Stimulated activated CD4-positive, alpha-beta T cell treated with anti-CD3 and anti-CD28 coated beads, Interleukin-2, amount 100 ng/mL, for 4 hours (primary cell): ENCODE measurements at places on chromosomes 5 and 9.

GRCh38 chr5:150213530-150213929 lies 23.7 kb downstream of the SLC6A7 start:
- DNase-seq = no peak

GRCh38 chr5:19555876-19556275 lies 432.1 kb downstream of the CDH18 start:
- no peak for DNase-seq

- no peak for DNase-seq
These were observed 3.4 kb upstream of the KIF12 start for GRCh38 chr9:114102484-114102883.

DNA sequence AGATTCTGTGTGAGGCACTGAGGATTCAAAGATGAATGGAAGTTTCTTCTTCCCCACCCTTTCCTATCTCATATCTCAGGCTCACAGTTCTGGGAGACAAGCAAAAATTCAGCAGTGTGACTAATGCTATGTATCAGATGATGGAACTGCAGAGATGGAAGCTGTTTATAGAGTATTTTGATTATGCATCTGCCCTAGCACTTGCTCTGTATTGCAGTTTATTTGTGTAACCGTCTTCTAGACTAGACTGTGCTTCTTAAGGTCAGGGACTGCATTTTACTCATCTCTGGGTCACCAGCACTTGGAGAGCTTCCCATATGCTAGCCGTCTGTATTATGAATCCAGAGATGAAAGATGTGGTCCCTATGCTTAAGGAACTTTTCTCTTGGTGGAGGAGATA lies 12.6 kb downstream of the CAVIN4 start:
- no peak for DNase-seq

DNA sequence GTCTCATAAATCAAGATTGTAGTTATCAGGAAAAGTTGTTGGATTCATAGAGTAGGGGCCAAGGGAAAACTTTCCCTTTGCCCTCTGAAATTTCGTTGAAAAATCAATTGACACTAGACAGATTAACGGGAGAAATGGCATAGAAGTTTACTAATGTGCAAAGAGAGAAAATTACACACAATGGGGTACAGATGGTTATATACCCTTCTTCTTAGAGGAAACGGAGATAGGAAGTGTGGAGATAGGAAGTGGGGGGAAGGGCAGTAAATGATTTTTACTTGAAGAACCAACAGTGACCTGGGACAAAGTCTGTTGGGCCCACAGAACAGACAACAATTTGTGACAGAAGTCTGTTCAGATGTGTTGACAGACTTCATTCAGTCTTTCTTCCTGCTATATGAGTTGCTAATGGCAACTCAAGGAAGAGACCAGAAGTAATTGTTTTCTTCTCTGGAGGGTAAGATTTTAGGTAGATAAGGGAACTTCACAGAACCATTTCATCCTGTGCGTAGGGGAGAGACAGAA lies 177.9 kb downstream of the C9orf152 start:
- DNase-seq = no peak

GRCh38 chr5:125603321-125603720 lies 819.9 kb upstream of the GRAMD2B start:
- no peak for DNase-seq

DNA sequence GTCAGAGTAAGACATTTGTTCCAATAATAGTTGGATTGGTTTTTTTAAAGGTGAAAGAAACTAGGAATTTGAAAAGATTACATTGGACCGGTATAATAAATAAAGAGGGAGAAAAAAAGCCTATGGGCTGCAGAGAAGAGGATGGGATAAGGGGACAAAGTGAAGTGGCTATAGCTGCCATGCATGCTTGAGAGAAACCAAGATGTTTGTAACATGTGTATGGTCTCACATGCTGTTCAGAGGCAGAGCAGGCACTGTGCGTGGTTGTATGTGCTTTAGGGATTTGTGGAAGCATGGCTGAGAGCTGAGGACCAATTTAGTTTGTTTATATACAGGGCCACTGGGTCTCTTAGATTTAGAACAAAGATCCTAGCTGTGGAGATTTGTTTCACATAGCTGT lies 32.7 kb downstream of the LNPEP start:
- DNase-seq = no peak

GRCh38 chr5:5297432-5298067 lies 124.9 kb upstream of the ICE1 start:
- DNase-seq = no peak

DNA sequence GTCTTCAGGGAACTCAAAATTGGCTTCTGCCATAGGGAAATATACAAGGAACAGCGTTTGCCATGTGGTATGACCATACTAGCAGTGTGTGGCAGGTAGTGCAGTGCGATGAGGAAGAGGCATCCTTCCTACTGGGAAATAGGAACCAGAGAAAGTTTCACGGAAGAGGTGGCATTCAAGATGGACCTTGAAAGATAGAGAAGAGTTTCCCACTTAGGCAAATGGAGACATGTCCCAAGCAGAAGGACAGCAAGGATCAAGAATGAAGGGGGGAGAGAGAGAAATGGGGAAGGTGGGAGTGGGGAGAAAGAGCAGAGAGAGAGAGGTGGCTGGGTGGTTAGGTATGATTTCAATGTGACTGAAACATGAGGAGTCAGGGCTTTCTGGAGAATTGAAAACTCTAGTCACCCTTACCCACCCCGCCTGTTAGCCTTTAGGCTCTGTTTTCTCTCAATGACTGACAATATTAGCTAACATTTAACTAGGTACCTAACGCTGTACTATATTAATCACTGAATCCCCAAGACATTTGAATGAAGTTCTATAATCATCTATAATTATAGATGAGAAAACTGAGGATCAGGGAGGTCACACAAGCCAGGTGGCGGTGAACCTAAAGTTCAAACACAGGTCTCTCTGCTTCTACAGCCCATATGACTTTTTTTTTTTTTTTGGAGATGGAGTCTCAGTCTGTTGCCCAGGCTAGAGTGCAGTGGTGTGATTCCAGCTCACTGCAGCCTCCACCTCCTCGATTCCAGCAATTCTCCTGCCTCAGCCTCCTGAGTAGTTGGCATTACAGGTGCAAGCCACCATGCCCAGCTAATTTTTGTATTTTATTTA lies 171.3 kb downstream of the NR3C1 start:
- DNase-seq = no peak

DNA sequence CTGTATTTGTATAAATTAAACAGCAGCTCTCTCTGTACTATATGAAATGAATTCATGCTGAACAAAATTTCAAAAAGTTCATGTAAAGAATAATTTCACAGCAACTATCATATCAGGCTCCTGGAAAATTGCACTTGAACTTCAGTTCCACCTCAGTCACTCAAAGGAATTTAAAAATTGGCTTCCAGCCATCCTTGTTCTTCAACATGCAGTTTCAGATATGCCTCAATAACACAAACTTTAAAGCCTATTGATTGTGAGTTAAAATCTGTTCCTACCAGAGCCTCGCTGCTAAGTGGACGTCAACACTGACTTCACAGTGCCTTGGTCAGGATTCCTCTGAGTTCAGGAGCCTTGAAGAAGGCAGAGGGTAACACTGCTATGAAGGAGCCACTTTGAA lies 418.7 kb upstream of the WWC1 start:
- no peak for DNase-seq

GRCh38 chr5:134864707-134865106 lies 9.5 kb upstream of the TXNDC15 start:
- DNase-seq = no peak

- DNase-seq = no peak
These were observed 149.3 kb upstream of the POU5F2 start for GRCh38 chr5:93890657-93891056.

GRCh38 chr9:6078382-6079105 lies 63.1 kb upstream of the RANBP6 start:
- no peak for DNase-seq

DNA sequence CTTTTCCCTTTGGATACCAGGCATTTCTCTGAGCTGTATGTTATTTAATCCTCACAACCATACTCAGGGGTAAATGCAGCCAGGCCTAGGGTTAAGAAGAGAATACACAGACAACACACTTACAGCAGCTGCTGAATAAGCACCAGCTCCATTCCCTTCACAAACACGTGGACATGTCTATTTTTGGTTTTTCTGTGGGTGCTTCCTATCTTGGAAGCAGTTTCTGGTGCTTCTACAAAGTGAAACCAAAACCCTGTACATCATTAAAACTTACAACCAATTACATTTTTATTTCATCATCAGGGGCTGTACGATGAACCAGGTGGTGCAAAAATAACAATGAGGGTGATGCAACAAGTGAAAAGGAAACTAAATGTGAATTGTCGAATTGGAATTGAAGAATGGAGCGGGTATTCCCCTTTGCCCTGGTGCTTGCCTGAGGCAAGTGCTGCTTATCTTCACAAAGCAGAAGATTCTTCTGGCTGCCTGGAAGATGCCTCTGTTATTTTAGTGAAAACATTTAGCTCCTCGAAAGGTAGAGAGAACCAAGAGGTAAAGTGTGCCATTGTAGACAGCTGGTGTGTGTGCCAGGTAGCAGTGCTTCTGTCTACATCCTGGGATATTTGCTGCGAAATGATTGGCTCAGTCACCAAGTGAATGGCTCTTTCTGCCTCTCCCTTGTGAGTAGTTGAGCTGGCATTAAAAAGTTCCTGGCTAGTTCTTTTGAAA lies 18.6 kb upstream of the IFNB1 start:
- peak; percentile 13 for DNase-seq

DNA sequence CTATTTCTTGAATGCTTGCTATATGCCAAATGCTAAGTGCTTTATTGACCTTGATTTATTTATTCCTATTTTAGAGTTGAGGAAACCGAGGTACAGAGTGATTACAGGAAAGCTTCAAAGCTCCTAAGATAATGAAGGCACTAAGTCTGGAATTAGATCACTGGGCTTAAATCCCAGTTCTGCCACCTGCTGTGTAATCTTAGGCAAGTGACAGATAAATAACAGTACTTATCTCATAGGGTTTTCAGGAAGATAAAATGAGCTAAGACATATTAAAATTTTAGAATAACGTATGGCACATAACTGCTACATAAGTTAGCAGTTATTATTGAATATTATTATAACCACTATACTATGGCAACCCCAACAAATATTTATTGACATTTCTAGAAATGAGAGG lies 843.8 kb downstream of the DTWD2 start:
- DNase-seq = no peak

DNA sequence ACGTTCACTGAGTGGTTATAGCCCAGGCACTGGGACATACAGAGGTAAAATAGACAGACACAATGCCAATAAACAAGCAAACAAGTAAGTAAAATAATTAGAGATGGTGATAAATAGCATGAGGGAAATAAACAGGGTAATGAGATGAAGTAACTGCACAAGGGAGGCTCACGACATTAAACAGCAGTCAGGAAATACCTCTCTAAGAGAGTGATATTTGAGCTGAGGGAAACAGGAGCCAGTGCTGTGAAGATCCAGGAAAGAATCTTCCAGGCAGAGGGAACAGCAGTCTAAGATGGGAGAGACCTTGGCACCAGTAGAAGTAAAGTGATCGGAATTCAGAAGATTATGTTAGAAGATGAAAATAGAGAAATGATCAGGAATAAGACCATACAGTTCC lies 279.4 kb downstream of the HINT1 start:
- no peak for DNase-seq

GRCh38 chr5:7644723-7645122 lies 206.2 kb downstream of the CFAP90 start:
- no peak for DNase-seq

GRCh38 chr5:21649969-21650368 lies 1203.2 kb downstream of the CDH12 start:
- no peak for DNase-seq

DNA sequence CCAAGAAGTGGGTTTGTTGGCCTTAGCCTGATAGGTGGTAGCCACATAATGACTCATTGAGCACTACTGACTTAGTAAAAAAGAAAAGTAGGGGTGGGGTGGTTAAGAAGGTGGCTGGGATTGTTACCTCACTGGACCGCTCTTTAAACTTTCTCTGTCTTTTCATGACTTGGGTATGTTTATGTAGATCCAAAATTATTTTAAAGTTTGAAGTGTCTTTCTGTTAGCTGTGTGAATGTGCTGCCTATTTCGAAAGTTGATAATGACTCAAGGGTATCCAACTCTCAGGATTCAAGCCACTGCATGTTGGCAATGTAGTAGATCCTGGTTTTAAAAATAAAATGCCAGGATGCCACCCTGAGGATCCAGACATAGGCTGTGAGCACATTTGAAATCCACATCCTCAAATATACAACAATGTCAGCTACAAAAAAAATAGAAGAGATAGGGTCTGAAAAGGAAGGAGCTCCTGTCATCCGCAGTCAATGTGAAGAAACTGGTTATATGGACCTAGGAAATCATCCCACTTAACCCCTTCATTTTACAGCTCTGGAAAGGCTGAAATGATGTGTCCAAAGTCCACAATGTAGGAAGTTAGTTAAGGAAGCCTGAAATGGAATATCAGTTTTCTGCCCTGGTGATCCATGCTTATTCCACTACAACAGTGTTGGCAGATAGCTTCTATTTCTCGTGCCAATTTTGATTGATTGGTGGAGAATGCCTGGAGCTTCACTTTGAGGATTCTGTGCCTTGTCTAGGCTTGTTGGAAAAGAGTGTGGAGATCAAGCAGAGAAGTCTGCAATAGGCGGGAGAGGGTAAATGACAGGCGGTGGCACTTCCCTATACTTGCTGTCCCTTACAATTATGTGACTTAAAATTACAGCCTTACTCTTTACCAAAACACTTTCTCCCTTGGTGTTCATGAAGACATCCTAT lies 23.4 kb downstream of the ZNF462 start:
- DNase-seq = no peak

- no peak for DNase-seq
These were observed 269.9 kb downstream of the CDK5RAP2 start for GRCh38 chr9:120310035-120310434.

DNA sequence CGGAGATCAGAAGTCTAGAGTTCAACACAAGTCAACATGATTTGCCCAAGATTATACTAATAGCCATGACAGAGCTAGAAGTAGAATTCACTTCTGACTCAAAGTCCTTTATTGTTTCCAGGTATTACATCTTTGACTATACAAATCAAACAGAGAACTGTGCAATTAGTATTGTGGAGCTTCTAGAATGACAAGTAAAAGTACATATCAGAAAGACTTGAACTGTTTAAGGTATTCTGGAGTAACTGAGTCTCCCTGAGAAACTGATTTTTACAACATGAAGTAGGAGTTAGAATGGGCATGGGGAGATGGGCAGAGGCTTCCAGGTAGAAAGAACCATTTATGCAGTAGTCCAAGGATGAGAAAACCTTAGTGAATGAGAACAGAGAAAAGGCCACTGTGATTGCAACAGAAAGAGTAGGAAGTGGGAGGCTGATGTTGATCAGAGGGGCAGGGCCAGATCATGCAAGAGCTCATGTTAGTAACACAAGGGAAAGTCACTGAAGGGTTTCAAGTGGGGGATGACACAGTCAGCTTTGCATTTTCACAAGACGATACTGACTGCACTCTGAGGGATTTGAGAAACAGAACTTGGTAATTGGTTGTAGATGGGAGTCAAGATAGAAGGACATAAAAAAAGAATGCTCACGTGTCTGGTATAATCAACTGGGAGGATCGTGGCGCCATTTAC lies 280.7 kb downstream of the RFX3 start:
- no peak for DNase-seq
